GM23248 (cell line): ENCODE measurements at places on chromosomes 7 and 10. TPM values are rescaled to one million over a fixed set of nuclear protein-coding genes. Genes with fewer than 3 reads are reported as not detected.

DNA sequence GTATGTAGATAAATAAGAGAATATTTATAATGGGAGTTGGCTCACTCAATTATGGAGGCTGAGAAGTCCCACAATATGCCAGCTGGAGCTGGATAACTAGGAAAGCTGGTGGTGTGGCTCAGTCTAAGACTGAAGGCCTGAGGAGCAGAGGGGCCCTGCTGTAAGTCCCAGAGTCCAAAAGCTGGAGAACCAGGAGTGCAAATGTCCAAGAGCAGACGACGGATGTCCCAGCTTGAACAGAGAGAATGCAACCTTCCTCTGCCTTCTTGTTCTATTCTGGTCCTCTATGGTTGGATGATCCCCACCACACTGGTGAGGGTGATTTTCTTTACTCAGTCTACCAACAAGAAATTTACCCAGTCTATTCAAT, 13.2 kb downstream of the IL2RA start:
- DNase-seq: no peak

- DNase-seq: no peak
These were observed 161.1 kb downstream of the PAXIP1 start for GRCh38 chr7:154841731-154842331.

DNA sequence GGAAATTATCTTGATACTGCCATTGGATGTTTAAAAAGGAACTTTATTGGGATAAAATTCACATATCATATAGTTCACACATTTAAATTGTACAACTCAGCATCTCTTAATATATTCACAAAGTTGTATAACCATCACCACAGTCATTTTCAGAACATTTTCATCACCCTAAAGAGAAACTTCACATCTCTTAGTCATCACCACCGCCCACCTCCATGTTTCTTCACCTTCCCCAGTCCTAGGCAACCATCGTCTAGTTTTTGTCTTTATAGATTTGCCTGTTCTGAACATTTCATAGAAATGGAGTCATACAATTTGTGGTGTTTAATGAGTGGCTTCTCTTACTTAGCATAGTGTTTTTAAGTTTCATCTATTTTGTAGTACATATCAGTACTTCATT, 96.6 kb downstream of the ANKRD30A start:
- no peak for DNase-seq

DNA sequence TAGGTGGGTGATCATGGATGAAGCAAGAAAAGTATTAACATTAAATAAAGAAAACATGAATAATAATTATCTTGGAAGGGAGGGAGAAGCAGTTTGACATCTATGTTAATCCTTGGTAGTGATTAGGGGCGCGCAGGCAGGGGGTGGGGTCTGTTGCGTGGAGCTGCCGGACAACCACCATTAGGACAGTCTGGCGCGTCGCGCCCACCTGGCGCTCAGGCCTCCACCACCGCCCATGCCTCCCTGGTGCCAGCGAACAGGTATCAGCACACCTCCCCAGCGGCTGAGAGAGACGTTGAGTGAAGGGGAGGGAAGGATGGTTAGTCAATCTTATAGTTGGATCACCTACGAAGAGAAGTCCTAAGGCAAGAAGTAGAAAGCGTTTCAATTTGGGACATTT, 94.2 kb upstream of the CDK1 start:
- no peak for DNase-seq

DNA sequence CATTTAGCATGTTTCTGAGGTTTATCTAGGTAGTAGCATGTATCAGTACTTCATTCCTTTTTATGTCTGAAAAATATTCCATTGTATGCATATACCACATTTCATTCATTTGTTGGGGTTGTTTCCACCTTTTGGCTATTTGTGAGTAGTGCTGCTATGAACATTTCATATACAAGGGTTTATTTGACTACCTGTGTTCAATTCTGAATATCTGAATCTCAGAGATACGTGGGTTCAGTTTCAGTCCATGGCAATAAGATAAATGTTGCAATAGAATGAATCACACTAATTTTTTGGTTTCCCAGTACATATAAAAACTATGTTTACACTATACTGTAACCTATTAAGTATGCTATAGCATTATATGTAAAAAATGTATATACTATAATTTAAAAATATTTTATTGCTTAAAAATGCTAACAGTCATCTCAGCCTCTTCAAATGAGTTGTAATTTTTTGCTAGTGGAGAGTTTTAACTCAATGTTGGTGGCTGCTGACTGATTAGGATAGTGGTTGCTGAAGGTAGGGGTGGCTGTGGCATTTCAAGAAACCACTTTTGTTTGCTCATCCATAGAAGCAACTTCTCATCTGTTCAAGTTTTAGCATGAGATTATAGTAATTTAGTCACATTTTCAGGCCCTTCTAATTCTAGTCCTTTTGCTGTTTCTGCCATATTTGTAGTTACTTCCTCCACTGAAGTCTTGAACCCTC, 13.9 kb downstream of the PLEKHA1 start:
- no peak for DNase-seq

The LRRTM3 gene
- total RNA-seq: not detected in 2 replicates

The LBX1 gene
- not detected in 2 replicates for total RNA-seq

The GPR26 gene
- total RNA-seq: not detected in 2 replicates
